ENCODE measurements at places on chromosomes 12 and 14.

- no peak for DNase-seq
These were observed 180.9 kb upstream of the C14orf180 start for GRCh38 chr14:104398656-104399055.

DNA sequence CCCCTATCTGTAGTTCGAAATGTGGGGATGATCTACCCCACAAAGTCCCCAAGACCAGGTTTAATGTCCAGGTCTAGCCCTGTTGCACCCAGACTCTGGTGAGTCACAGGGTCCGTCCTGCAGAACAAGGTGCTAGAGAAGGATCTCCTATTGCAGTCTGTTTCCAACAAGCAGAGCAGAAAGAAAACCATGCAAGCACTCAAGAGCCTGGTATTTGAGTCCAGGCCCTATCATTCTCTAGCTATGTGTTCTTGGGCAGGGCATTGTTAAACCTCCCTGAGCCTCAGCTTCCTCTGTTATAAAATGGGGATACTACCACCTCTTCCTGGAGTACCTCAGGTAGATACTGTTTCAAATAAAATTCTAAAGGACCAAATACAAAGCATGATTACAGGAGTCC is 24.4 kb downstream of the MAP3K9 start:
- no peak for DNase-seq

GRCh38 chr14:89849931-89850330 is 104.6 kb downstream of the EFCAB11 start:
- DNase-seq, result no peak

DNA sequence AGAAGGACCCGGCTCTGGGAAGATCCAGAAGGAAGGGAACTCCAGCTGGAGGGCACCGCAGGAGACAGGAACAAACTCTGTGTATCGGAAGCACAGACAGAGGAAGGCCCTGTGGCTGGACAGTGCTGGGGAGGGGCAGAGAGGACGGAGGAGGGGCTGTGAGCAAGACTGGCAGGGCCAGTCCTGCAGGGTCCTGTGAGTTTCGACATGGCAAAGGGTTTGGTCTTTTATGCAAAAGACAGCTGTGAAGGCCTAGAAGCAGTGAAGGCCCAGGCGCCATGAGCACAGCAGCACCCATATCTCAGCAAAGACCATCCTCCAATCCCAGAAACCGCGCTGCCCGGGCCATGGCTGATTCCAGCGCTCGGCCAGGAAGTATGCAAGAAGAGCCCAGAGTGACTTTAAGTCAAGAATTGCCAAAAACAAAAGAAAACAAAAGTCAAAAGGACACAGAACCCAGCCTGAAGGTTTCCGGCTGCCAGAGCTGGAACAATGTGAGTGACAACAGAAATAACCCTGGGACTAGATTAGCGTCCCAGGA is 126.5 kb downstream of the NCOR2 start:
- DNase-seq, result no peak

DNA sequence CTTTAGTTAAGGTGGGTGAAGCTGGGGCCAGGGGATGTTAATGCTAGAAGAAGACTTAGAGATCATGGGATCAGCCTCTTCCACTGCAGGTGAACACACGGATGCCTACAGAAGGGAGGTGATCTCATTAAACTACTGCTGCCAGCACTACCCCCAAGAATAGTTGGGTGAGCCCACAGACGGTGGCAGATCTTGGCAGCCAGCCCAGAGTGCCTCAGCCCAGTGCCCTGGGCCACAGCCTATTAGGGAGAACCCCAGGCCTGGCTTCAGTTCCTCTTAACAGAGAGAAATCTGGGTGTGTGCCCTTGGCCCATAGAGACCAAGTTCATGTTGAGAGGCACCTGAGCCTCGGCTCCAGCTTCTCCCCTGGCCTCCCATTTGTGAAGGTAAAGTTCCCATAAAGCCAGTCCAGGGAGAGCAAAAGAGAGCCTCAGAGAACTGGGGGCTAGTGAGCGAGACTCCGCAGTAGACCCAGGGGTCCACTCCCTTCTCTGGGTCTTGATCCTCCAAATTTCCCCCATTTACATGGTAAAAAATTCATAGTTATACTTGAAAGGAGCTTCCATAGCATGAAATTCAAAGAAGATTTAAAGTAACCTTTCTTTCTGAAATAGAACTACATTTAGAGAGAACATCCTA is 125.0 kb upstream of the CCND2 start:
- no peak for DNase-seq

DNA sequence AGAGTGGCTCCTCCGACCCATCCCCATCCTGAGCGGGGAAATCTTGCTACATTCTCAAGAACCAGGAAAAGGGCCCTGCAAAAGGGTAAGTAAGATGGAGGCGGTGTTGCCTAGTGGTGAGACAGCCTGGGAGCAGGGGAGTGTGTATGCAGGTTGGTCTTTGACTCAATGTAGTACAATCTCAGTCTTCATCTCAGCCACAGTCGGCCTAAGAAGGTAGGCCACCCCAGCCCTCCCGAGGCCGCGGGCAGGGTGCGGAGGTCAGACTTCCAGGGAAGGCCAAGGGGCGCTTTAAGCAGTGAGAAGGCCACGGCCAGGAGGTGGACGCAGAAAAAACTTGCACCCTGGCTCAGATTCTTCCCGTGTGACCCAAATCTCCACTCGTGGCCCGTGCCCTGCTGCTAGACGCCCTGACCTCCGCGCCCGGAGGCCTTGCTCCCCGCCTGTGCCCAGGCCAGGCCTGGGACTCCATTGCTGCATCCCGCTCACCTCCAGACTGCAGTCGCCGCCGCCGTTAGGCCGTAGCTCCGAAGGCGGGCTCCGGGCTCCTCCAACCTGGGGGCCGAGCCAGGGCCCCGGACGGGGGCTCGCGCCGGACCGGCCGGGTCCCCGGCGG is 435 bp downstream of the FOXM1 start:
- peak; percentile 64 for DNase-seq

DNA sequence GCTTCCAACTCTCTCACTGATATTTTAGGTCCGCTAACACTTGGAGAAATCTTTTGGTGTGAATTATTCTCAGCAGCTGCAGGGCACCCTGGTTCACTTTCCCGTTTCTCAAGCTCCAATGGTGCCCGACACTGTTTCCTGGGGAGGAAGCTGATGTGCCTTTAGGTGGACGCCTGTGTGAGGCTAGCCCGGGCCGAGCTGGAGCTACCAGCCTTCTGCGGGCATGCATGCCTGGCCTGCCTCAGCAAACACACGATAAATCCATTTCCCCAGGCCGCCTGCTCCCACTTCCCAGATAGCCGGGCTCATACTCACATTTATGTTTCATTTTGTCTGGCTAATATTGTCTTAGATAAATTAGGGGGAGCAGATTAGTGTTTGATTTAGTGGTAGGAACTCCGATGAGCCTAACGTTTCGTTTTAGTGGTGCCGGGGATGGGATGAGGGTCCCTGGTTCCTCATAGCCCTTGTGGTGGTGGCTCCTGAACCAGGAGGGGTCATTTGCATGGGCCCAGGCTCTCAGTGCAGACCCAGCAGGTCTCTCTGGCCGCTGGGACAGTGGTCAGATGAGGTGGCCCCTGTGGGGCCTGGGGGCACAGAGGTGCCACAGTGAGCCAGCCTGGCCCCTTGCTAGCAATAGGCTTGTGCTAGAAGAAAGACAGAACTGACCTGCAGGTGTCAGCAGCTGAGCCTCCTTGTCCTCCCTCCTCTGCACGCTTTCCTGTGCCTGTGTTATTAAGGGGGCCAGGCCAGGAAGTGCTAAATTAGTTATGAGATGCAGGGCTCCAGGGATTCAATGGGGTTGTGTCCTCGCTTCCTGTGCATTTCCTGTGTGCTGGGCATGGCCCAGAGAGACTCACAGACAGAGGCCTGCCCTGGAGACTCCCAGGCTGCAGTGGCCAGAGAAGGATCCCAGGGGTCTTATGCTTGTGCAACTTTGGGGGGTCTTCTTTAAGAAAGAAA is 88.3 kb downstream of the KIF26A start:
- no peak for DNase-seq

DNA sequence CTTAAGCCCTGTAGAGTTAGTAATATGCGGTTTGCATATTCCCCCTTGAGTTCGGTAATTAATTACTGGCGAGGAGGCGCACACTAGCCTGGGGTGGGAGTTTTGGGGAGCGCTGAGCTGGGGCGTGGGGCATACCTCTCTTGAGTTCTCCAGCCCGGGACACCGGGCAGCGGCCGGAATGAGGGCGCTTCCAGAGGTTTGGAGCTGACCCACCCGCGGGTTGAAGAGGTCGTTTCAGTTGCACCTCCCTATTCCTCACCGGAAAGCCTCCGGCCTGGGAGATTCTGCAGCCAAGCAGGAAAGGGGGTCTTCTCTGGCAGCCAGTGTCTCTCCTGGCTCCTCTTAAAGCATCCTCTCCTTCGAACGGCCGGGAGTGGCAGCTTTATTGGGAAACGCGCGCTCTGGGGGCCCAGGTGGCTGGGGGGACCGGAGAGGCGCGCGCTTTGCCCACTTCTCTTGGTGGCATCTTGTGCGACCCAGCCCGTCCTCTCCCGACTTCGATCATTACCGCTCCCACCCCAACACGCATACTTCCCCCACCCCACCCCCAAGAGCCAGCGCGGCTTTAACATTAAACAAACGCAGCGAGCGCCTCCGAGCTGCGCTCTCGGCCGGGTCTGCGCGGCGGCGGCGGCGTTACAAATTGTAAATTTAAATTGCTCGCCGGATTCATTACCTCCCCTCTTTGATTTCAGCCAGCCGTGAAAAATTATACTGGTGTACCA is 3.9 kb upstream of the LHX5 start:
- no peak for DNase-seq

DNA sequence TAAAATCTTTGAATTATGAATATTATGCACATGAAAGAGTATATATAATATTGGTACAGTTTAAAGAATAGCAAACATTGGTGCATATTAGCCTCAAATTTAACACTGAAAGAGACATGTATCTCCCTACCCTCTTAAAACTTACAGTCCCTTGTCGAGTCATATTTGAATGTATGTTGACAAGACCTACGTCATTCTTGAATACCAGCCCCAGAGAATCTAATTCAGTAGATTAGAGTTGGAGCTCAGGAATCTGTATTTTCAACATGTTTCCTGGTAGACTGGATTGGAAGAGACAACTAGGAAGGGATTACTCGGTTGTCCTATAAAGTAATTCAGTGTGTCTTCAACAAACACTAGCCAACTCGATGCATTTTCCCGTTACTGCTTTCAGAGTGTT is 104.8 kb downstream of the PDE3A start:
- no peak for DNase-seq

DNA sequence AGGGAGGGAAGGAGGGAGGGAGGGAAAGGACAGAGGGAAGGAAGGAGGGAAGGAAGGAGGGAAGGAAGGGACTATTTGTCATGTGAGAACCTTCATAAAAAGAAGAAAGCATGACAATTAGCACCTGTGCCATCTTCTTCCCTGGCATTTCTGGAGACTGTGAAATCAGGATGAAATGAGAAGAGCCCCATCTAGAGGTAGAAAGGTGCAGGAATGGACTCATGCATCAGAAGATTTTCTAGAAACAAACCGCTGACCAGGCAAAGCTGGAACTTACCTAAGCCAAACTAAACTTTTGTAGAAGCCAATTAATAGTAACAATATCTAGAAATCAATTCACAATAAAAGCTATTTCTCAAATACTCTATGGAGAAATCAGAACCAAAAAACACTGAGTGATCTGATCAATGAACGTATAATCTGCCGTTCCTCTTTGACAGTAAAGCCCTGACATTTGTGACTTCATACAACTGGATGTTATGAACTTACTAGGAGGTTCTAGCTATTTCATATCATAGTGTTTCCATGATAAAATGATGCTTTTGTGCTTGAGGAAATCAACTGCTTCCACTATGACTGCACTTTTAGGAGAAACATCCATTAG is 24.4 kb upstream of the CRACR2A start:
- DNase-seq, result no peak

DNA sequence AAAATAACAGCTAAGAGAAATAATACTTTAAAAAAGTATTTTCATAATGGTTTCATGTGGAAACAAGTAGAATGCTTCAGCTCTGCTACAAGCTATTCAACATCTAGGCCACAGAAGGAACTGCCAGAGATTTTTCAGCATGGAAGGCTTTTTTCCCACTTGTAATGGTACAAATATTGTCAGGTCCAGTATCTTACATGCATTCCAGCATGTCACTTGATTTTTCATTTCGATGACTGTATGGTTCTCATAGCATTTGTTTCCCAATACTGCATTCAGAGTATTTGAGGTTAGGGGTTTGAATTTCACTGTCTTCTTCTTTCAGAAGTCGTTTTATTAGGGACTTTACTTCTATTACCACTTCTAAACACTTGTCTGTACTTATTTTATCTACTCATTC is 1701.5 kb upstream of the FLRT2 start:
- no peak for DNase-seq

- peak; percentile 81 for DNase-seq
These were observed 15.5 kb downstream of the MANSC1 start for GRCh38 chr12:12334367-12335040.

- peak; percentile 43 for DNase-seq
These were observed 765 bp downstream of the SCYL2 start for GRCh38 chr12:100267603-100268281.

DNA sequence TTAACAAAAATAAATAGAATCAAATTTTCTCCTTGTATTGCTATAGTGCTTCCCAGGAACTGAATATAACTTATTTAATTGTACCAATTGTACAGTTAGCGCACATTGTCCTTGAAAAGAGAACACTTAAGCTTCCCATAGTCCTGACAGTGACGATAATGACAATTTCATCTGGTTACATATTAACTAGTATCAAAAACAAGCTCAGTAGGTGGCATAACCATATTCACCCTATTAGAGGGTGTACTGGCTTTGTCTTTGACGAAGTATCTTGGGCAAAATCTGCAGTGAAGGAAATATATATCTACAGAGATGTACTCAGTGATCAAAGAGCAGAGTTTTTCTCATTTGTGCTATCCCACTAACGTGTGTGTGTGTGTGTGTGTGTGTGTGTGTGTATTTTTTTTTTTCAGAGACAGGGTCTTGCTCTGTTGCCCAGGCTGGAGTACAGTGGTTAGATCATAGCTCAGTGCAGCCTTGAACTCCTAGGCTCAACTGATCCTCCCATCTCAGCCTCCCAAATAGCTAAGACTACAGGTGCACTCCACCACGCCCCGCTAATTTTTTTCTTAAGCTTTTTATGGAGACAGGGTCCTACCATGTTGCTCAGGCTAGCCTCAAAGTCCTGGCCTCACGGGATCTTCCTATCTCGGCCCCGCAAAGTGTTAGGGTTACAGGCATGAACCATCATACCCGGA is 4.9 kb upstream of the A2M start:
- DNase-seq, result no peak

GRCh38 chr14:52937306-52937705 is 13.5 kb downstream of the FERMT2 start:
- no peak for DNase-seq

Measured in SW 1271 (cell line).